Activated B cell treated with CpG ODN at 0.5 μM for 24 hours (primary cell): ENCODE measurements at places on chromosomes 6 and 20.

DNA sequence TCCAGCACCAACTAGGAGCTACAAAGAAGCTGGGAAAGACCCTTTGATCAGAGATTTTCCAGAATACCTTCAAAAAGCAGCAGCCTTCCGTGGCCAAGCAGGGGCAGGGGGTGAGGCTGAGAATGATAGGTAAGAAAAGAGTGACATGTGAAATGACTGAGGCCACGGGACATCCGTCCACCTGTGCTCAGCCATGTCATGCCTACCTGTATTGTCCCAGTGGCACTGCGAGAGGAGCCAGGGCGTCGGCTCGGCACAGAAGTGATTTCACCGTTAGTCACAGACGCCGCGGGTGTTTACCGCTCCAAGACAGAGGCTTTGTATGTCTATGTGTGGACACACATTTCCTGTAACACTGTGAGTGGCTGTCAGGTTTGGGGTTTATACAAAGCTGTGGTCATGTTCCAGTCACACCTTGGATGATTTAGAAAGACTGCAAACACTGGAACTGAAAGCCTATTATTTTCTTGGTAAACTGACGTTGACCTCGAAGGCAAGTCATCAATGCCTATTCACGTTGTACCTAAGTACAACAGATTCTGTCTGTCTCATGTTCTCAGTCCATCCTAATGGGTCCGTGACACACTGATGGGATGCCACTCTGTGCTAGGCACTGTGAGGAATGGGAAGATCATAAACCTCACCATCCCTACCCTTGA is 32.1 kb upstream of the JAG1 start:
- no peak for DNase-seq

DNA sequence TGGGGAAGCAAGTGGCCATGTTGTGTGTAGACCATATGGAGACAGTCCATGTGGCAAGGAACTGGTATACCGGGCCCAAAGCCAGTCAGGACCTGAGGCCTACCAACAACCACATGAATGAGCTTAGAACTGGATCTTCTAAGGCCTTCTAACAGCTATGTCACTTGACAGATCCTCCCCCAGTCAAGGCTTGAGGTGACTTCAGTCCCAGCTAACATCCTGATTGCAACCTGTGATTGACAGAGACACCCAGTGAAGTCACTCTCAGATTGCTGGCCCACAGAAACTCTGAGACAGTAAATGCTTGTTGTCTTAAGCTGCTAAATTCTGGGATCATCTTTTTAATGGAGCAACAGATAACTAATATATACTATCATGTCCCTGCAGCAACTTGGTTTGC is 32.9 kb downstream of the AHI1 start:
- no peak for DNase-seq

GRCh38 chr6:107689190-107689589 is 134.9 kb downstream of the SCML4 start:
- no peak for DNase-seq

DNA sequence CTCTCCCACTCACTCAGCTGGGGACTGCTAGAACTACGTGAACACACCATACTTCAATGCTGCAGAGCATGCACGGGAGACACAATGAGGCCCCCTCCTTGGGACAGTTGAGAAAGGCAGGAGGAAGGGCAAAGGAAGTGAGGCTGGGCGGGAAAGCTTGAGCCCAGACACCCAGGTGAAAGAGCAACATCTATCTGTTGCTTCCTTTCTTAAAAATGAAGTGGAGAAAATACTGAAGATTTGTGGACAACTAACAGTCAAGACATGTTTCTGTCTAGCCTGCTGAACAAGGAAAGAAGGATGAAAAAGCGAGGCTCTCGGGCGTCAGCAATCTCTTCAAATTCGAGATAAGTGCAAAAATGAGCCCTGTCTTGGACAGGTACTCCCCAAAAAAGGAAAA is 3.0 kb upstream of the NNAT start:
- DNase-seq = no peak

- DNase-seq = no peak
Measured at GRCh38 chr6:8139451-8139850, 37.1 kb upstream of the EEF1E1 start.

- DNase-seq = no peak
Measured at GRCh38 chr20:31473331-31474096, 1.4 kb downstream of the DEFB124 start.

DNA sequence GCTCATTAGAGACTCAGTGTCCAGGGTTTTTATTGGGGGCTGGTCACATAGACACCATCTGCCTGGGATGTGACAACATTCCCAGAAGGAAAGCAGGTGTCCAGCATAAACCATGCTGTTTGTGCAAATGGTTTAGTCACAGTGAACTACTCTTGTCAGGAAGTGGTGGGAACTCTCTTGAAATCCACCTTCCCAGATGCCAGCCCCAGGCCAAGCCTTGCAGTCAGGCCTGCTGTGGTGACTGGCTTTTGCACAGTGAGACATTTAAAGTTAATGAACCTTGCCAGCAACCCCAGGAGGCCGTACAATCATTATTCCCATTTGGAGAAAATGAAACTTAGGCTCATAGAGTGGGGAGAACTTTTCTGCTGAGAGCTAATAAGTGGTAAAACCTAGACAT is 242.5 kb upstream of the KCNG1 start:
- no peak for DNase-seq
